ENCODE measurements at places on chromosomes 5 and 9. TPM values are rescaled to one million over a fixed set of nuclear protein-coding genes. Genes with fewer than 3 reads are reported as not detected.

DNA sequence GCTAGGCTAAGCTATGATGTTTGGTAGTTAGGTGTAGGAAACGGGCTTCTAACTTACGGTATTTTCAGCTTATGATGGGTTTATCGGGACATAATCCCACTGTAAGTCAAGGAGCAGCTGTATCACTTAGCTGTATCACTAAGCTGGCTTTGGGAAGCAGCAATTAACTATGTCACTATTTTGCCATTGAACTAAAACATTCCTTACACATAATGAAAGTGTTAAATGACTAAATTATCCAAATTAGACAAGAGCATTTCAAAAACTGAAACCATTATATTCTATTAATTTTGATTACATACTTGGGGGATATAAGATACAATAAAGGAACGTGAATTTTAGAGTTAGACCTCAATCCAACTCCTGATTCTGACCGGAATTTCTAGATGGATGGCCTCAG, 188.3 kb downstream of the AGTPBP1 start:
- DNase-seq, result no peak

DNA sequence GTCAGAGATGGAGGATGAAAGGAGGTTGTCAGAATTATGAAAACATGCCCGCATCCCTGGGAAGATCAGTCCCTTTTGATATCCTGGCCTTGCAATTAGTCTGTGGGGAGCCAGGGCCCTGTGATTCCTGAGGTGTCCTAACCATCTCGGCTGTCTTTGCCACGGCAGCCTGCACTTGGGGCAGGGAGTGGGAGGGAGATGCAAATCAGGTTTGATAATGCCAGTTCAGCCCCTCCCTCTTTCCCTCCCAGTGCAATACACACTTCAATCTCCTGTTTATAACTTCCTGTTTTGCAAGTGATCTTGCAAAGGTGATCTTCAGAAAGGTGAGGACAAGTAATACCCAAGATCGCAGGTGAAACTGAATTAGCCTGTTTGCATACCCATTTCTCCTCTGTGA, 114.0 kb upstream of the ALDH1B1 start:
- DNase-seq, result no peak

DNA sequence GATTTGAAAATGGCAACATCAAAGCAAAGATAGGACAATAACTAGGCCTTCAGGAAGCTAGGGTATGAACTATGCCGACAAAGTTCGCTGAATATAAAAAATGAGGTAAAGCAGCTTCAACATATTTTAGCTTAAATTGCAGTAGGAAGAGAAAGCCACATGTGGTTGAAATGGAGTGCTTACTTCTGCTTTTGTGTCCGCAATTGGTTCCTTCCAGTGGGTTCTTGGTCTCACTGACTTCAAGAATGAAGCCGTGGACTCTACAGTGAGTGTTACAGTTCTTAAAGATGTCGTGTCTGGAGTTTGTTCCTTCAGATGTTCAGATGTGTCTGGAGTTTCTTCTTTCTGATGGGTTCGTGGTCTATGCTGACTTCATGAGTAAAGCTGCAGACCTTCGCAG, 95.2 kb downstream of the APTX start:
- DNase-seq, result no peak

- peak; percentile 44 for DNase-seq
These were observed 580 bp upstream of the RFX3 start for GRCh38 chr9:3526165-3526996.

The C5orf34 gene
- 14.4 TPM for total RNA-seq

DNA sequence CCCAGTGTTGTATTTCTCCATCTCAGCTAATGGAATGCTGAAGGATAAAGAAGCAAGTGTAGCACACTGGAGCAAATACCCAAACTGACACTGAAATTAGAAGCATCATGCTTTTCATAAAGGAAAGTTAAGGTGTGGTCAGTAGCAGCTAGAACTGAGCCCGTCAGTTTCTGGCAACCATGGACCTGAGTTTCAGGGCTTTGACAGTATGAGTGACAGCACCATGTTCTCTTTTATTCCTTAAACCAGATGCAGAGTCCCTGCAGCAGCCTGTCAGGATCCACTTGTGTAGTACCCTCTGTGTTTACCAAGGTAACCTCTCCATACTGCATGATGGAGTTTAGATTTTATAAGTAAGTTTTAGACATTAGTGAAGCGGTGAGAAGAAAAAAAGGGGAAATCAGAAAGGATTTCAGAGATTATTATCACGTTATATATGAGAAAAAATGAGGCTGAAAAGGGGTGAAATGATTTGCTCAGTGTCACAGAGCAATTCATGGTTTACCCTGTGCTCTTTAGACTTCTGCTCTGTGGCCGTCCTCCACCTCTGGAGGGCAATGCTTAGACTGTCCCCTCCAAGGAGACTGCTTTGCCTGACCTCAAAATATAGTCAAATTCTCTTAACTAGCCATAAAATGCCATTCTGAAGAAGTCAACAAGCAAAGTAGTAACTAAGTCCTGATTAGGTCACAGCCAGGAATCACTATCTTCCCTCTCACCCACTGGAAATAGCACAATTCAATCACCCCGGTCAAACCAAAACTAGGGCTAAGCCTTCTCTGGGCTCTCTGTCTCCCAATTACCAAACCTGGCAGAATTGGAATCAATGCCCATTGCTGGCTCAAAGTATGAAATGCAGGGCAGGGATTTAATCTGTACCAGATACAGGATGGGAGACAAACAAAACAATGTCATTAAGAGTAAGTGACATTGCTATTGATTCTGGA, 10.5 kb upstream of the MYOT start:
- DNase-seq, result no peak

DNA sequence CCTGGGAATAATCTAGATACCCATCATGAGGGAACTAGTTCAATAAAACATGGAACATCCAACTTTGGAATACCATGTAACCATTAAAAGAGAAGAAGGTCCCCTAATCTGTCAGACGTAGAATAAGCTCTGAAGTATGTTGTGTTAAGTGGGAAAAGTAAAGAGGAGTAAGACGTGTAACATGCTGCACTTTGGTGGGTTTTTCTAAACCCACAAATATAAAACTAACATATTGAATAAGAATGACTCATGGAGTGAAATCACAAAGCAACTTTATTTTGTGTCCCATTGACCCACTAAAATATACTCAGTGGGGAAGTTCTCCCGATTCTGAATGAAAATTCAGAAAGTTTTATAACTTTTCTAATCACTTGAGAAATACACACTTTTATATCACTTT, 67.9 kb upstream of the PIK3R1 start:
- no peak for DNase-seq

The XRCC4 gene
- 21.5 TPM for total RNA-seq

- DNase-seq, result peak; percentile 73
These were observed 20.9 kb upstream of the DPYSL3 start for GRCh38 chr5:147530530-147531389.

- DNase-seq, result no peak
These were observed 355.8 kb upstream of the GRAMD2B start for GRCh38 chr5:126067404-126067803.

GRCh38 chr9:7382304-7382703, 417.3 kb downstream of the DMAC1 start:
- no peak for DNase-seq

DNA sequence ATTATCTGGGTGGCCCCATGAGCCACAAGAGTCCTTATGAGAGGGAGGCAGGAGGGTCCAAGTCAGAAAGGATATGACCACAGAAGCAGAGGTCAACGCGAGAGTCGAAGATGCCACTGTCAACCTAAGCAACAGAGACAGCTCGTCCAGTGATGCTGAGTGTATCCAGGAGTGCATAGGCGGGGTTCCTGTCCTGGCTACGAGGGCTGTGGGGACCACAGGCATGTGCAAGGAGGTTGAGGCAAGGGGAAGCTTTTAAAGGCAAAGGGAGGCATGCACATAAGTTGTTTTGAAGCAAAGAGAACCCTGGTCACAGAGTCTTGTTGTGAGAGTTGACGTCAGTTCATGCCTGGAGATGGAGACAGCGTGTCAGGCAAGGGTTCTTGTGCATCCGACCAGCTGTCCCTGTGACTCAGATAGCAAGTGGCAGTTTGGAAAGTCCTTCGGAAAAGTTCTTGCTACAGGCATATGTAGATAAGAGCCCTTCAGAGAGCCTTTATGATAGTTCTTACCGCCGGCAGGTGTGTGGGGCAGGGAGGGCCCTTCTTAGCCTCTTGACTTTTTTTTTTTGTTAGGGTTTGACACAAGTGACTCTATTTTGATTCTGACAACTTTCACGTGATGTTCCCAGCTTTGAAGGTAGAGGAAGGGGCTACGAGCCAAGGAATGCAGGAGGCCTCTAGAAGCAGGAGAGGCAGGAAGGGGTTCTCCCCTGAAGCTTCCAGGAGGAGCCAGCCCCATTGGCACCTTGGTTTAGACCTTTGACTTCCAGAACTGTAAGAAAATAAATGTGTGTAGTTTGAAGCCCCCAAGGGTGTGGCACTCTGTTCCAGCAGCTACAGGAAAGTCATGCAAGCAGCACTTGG, 66.0 kb upstream of the FCN1 start:
- DNase-seq, result no peak

DNA sequence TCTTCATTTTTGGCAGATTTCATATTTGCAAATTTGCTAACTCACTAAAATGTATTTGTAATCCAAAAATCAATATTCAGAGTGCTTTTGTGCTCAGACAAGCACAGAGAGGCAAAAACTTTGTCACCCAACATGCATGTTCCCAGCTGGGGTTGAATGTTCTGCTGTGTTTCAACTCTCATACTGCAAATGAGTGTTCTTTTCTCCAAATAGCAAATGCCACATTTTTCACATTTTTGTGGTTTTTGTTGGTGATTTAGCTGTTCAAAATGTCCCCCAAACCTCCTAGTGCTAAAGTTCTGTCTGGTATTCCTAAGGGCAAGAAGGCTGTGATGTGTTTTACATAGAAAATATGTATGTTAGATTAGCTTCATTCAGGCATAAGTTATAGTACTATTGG, 87.3 kb upstream of the PCSK5 start:
- DNase-seq, result peak; percentile 17

DNA sequence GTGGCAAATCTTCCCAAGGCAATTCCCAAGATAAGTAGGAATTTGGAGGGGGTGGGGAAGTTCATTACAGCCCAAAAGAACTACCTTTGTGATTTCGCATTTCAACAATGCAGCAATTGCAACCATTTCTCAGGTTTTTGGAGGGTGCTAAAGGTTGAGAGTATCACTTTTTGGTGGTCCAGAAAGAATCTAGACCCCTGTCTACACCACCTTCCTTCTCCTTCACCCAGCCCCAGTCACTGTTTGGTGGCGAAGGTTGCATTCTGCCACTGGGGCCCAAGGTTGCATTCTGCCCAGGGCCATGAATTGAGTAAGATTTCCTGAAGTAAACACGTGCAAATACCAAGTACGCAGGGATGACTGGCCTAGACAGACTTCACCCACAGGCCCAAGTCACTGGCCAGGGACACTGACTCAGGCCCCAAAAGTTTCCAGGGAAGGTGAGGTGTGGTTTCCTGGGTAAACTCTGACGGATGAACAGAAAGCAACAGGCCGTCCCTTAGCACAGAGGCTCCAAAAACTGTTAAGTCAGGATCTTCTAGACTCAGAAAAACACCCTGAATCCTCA, 5.7 kb downstream of the PDE6A start:
- peak; percentile 86 for DNase-seq

DNA sequence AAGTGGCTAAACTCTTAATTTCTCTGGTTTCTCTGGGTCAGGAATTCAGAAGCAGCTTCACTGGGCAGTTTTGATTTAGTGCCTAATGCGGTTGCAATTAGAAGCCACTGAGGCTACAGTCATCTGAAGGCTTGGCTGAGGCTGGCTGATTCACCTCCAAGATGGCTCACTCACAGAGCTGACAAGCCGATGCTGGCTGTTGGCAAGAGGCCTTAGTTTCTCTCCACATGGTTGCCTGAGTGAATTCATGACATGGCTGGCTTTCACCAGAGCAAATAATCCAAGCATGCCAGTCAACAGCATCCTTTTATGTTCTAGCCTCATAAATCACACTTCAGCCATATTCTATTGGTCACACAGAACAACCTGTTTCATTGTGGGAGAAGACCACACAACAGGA, 2.8 kb upstream of the CDK7 start:
- no peak for DNase-seq

DNA sequence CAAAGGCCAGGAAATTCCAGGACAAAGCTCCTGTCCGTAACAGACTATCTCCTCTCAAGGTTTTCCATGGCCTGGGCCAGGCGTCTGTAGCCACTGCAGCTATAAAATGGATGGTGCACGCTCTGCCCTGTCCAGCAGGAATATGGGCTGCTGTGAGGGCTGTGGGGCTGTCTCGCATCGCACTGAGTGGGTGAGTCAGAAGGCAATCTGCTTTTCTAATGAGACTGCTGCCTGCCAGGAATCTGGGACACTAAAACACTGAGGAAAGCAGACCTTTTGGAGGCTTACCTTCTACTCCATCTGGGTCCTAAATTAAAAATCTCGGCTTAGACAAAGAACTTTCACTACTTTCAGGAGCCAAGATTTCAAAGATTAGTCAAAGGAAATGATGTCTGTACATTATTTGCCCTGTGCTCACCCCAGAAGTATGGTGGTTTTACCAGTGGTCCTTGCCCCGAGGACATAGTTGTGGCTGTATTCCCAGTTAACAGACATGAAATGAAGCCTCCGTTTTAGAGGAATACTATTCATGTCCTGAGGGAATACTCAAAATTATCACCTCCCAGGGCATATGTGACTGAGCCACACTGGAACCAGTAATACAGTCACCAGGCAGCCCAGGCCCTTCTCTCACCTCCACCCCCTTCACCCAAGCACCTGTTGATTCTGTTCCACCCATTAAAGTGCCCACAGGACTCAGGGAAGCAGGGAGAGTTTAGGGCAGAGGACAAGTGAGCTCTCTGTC, 56.4 kb downstream of the PFDN1 start:
- DNase-seq, result no peak

The NR6A1 gene
- 1.2 TPM for total RNA-seq

Data from H4 (cell line).